ENCODE measurements at places on chromosomes 3 and 15. TPM values are rescaled to one million over a fixed set of nuclear protein-coding genes. Genes with fewer than 3 reads are reported as not detected.
A peak's percentile ranks its signal among the peaks of the same experiment; 100 is the strongest.

- DNase-seq: no peak
- no peak overlapping the region for H3K4me3 ChIP-seq
- no peaks in the 10 kb centered on the region for H3K36me3 ChIP-seq
- H3K27me3 ChIP-seq: peaks cover 4% of the 10 kb centered on the region
- peaks cover 14% of the 10 kb centered on the region for H3K4me1 ChIP-seq
- no peak overlapping the region for H3K27ac ChIP-seq
Measured at GRCh38 chr3:172707967-172708366, 2.9 kb downstream of the NCEH1 start.

DNA sequence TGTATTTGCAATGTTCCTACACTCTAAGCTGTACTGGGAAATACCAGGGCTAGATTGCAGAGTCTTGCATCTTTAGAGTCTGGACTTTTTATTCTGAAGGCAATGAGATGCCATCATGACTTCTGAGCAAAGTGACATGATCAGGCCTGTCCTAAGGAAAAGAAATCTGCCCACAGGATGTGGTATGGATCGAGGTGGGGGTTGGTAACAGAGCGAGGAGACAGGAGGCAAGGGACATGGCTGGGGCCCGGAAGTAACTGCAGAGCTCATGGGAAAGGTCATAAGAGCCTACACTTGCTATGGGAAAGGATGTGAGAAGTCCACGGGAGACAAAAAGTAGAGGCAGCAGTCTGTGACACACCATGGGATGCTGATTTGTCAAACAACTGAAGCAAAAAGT lies 121.5 kb downstream of the OXNAD1 start:
- DNase-seq: no peak
- no peaks in the 10 kb centered on the region for H3K27me3 ChIP-seq
- H3K36me3 ChIP-seq: peaks cover 4% of the 10 kb centered on the region
- H3K27ac ChIP-seq: no peak overlapping the region
- no peak overlapping the region for H3K4me3 ChIP-seq
- no peaks in the 10 kb centered on the region for H3K4me1 ChIP-seq

GRCh38 chr15:40281801-40282146 lies 1.1 kb downstream of the ANKRD63 start:
- peak overlapping the region; percentile 77 for H3K4me3 ChIP-seq
- H3K27ac ChIP-seq: no peak overlapping the region
- no peaks in the 10 kb centered on the region for H3K27me3 ChIP-seq
- peaks cover 3% of the 10 kb centered on the region for H3K36me3 ChIP-seq
- no peaks in the 10 kb centered on the region for H3K4me1 ChIP-seq

GRCh38 chr3:83934192-83935021 lies 1024.4 kb upstream of the CADM2 start:
- no peaks in the 10 kb centered on the region for H3K4me1 ChIP-seq
- H3K4me3 ChIP-seq: no peak overlapping the region
- no peaks in the 10 kb centered on the region for H3K27me3 ChIP-seq
- DNase-seq: no peak
- H3K27ac ChIP-seq: no peak overlapping the region

DNA sequence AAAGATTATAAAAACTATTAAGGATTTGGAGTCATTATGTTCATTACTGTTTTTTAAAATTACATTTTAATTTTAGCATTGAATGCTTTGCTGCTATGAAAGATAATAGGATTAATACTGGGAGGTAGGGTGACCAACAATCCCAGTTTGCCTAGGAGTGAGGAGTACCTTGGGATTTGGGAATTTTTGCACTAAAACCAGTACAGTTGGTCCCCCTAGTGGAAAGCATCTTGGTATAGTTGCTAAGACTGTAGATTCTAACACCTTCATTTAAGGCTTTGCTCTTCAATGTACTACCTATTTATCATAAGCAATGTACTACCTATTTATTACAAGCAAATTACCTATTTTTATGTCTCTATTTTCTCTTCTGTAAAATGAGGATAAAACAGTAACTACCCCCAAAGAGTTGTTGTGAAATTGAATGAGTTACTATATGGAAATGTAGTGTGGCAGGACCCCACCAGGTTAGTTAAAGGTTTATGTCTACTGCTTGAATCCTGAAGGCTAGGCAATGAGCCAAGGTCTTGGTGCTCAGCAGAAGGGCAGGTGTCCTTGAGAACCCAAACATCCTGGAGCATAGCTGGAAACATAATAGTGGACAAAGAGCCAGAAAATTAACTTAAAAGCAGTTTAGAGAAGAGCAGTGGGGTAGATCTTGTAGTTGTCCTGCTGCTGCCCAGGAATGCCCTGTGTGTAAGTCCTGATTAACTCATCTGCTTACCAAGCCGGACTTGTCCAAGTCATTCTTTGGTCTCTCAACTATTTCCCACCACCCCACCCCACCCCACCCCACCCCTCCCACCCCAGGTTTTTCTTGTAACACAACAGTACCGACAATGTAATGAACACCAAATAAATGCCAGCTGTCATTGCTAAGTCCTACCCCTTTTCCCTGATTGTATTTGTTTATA lies 49.2 kb upstream of the NMD3 start:
- no peak overlapping the region for H3K27ac ChIP-seq
- no peak overlapping the region for H3K4me3 ChIP-seq
- H3K27me3 ChIP-seq: peaks cover 3% of the 10 kb centered on the region
- no peaks in the 10 kb centered on the region for H3K4me1 ChIP-seq
- no peaks in the 10 kb centered on the region for H3K36me3 ChIP-seq

- H3K27ac ChIP-seq: no peak overlapping the region
- H3K4me1 ChIP-seq: no peaks in the 10 kb centered on the region
- H3K27me3 ChIP-seq: no peaks in the 10 kb centered on the region
- no peak overlapping the region for H3K4me3 ChIP-seq
- no peak for DNase-seq
- no peaks in the 10 kb centered on the region for H3K36me3 ChIP-seq
Measured at GRCh38 chr3:7764115-7764514, 737.5 kb upstream of the LMCD1 start.

Gene SERPINI1
- total RNA-seq: 3.0 TPM

Gene TMEM266
- not detected for total RNA-seq

Gene GPR62
- total RNA-seq: not detected

Gene ATG3
- total RNA-seq: 51.1 TPM

Gene CHST2
- total RNA-seq: 5.6 TPM

Data from T-cell (primary cell).